ENCODE measurements at places on chromosomes 3 and 15.

DNA sequence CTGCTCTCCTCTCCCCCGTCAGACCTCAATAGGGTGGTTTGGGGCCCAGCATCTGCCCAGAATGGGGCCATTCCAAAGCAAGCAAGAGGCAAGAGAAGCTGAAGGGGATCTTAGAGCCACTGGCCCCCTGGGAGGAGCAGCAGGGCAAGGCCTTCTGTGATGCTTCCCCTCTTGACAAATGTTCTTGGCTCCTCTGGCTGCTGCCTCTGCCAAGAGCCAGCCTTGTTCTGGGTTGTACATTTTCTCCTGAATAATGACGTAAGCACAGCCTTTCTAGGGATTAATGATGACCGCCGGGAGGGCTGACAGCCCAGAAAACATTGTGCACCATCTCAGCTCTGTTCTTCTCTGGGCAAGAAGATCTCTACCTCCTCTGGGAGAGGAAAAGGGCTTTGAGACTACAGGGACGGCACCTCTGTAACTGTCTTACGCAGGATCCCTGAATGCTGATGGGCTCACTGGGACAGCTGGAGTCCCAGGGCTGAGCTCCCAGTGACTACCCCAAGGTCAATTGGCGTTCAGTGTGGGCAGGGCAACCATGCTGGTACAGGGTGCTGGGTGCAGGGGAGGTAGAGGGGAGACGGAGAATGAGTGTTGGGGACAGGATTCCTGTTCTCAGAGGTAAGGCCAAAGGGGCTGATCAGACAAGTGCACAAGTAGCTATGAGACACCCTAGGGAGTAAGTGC, 253.3 kb downstream of the FAM43A start:
- DNase-seq = no peak

DNA sequence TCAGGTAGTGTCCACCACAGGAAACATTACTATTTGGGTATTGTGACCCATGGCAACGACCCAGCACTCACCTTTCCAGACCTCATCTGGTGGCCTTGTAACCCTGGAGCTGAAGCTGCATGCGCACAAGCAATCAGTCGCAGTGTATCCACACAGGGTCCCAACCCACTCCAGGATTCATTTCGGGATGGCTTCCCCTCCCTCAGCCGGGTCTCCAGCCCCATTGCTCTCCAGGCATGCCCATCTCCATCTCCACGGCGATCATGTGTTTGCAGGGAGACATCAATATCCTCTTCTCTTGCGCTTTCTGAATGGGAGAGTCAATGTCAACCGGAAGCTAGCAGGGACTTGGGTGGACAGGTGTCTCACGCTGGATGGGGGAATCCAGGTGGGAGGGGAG, 35.2 kb downstream of the GOLGA6L2 start:
- no peak for DNase-seq

GRCh38 chr3:14300721-14301399, 101.5 kb upstream of the SLC6A6 start:
- DNase-seq = no peak

GRCh38 chr3:57274845-57275244, 17.6 kb downstream of the ASB14 start:
- DNase-seq = no peak

All from T-cell (primary cell).